NCI-H2029 (cell line): ENCODE measurements at places on chromosomes 7 and 10.

GRCh38 chr7:34133983-34134782 lies 228.8 kb downstream of the BMPER start:
- DNase-seq: peak; percentile 41

GRCh38 chr10:109740436-109740835 lies 182.9 kb downstream of the XPNPEP1 start:
- DNase-seq: no peak

- peak; percentile 45 for DNase-seq
Observed at GRCh38 chr7:82810558-82811259, 352.0 kb downstream of the PCLO start.

- DNase-seq: no peak
Observed at GRCh38 chr7:84085147-84085546, 109.4 kb downstream of the SEMA3A start.

DNA sequence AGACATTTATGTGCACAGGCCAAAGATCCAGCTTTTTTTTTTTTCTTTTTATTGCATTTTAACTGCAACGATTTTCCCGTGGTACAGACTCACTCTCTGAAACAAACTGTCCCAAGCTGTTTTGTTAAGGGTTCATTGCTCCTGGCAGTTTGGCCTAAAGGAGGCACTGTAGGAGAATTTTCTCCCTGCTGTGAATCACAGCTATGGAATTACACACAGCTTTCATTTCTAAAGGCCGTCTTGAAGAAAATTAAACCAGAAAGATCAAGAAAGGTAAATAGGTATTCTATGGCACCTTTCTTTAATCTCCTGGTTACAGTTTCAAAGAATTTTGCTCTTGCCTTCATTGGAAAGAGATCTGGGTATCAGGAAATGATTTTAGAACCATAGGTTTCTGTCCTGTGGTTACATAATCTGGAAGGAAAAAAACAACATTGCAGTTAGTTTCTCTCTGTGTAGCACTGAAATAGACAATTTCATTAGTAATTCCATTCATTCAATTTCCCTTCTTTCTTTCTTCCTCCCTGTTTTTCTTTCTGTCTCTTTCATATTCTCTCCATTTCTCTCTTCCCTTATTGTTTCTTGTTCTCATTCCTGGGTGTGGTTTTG lies 51.2 kb downstream of the PDK4 start:
- peak; percentile 7 for DNase-seq
